NCI-H510A (cell line): ENCODE measurements at places on chromosomes 7 and 10.
A peak's percentile ranks its signal among the peaks of the same experiment; 100 is the strongest.

- no peak for DNase-seq
These were observed 308.8 kb upstream of the PHYHIPL start for GRCh38 chr10:58867683-58868082.

GRCh38 chr10:47383261-47384147 lies 589 bp downstream of the ZNF488 start:
- DNase-seq, result peak; percentile 72

DNA sequence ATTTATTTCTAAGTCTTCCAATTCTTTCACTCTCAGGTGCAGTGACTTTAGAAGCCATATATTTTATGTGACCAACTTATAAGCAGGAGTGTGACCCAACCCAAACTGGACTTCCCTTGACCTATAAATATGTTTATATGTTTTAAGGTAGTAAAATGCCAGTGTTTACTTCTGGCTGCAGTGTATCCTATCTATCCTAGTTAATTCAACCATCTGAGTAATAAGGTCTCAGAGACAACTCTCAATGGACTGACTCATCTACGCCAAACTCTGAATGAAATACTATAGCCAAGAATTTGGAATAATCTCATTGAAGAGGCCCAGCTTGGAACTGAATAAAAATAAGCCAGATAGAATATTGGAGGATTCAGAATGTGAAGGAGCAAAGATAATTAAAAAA lies 544.5 kb upstream of the SORCS1 start:
- no peak for DNase-seq

DNA sequence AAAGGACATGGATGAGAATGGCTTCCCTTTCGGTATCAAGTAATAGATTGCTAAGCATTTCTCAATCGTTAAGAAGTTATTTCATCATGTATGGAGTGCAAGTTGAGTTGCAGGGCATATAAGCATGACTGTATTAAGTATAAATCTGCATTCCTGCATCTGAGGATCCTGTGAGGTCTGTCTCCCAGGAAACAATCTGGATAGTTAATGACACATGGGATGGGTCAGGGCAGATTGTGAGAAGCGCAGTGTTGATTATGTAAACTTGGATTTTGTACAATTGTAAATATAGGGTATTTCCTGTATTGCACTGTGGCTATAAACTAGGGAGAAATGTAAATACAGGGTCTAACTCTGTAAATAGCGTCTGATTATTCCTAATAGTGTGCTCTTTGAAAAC lies 102.6 kb downstream of the PLXDC2 start:
- no peak for DNase-seq
